ENCODE measurements at places on chromosomes 3 and 15.

- no peak for DNase-seq
These were observed 161.4 kb upstream of the LRTM1 start for GRCh38 chr3:55089211-55089610.

DNA sequence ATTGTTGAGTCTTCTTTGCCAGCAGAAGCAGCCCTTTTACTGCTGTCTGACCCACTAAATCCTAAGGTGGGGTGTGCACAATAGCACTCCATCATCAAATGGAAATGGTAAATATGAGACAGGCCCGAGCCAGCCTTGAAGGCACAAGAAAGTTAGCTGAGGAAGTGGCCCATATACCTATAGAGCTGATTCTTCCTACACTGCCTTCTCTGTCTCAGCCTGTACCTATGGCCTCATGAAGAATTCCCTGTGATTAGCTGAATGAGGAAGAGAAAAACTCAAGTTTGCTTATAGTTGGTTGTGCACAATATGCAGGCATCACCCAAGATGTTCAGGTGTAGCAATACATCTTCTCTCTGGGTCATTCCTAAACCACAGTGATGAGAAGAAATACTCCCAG is 31.7 kb upstream of the XCR1 start:
- no peak for DNase-seq

GRCh38 chr3:38722781-38723568 is 73.5 kb upstream of the SCN5A start:
- no peak for DNase-seq

DNA sequence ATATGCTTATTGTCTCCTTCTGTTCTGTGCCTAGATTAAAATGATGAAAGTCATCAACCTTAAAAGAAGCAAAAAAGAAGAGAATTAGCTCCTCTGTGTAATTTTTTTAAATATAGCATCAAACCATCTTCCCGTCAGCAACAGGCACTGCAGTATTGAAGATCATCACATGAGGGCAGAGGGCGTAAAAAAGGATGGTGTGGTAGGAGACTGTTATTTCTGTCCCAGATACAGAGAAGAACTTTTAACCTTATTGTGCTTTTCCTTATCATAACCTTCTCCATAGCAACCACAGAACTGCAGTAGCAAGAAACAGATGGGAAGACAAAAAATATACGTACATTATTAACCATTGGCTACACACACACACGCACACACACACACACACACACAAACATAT is 88.8 kb downstream of the IGSF11 start:
- DNase-seq, result no peak

GRCh38 chr15:61653110-61653509 is 407.1 kb downstream of the VPS13C start:
- DNase-seq, result no peak

- DNase-seq, result no peak
These were observed 18.1 kb upstream of the SLC22A13 start for GRCh38 chr3:38247366-38248035.

DNA sequence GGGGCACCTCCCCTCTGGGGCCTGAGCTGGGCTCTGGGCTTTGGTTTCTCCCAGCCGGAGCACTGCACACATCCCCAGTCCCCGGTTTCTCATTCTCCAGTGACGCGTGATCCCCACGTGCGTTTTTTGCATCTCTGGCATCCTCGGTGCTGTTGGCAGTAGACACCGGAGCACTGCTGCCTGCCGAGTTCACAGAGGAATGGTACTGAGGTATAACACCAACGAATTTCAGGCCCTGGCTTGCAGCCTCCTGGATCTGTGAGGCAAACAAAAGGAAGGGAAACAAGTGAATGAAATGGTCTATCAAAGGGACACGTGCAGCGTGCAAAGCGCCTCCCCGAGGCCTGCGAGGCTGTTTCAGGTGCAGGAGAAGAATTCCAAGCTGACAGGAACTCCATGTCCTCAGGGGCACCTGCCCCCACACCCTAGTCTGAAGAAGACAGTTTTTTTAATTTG is 112.9 kb downstream of the OXNAD1 start:
- no peak for DNase-seq

GRCh38 chr3:36525115-36525801 is 145.0 kb downstream of the STAC start:
- no peak for DNase-seq

DNA sequence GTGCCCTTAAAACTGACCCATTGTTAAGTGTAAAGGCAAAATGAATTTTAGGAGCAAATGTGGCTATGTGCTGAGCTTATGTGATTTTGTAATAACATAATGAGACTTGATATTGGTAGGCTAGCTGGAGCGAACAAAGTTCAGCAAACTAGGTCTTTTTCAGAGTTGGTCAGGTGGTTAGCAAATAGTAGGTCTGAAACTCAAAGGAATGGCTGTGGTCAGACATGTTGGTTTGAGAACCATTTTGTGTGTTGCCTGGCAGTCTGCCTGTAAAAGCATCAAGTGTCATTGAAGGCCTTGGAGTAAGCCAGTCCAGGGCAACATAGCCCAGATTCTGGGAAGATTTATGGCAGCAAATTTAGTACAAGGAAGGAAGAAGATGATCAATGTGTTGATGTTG is 16.4 kb downstream of the FBXO22 start:
- no peak for DNase-seq

DNA sequence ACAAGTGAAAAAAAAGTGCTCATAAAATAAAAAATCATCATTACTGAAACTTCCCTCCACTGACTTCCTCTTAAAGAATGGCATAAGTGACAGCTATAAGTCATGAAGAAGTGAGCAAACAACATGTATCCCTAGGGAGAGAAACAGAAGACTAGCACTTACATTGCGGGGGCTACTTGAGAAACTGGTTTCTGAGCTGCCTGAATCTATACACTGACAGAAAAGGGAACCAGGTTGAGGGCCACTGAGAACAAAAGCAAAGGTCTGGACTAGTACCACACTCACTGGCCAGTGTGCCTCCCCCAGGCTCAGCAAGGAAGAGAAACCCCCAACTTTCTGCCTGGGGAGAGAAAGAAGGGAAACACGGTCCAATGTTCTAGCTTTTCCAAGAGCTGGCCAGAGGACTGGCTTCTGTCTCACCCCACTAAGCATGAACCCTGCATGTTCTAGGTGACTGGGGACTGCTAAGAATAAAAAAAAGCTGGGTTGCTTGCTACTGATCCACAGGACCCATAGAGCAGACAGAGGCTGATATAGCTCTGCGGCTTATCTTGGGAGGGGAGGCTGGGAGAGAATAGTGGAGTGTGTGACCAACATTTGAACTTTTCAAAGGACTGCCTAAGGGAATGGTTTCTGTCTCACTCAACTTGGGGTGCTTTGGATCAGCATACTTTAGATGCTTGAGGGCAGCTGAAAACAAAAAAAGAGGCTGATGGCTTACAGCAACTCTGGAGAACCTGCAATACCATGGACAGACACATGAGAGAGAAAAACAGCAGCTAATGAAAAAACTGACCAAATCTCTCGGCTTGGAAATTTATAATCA is 8.1 kb downstream of the RAD18 start:
- no peak for DNase-seq

DNA sequence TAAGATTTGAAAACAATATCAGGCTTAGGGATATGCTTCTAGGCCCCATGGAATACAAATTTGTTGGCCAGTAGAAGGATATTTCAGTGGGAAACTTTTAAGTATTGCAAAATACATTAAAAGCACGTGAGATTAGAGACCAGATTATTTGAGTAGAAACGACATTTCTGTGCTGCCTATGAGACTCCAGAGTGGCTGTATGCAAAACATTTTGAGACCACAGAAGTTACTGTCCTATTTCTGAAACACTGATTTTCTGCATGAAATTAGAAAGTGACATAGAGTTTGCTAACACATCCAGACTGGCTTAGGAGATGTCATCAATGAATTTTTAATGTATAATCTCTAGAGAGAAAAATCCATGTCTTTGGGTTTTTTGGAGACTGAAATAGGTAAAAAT is 99.8 kb downstream of the KCNH8 start:
- no peak for DNase-seq

DNA sequence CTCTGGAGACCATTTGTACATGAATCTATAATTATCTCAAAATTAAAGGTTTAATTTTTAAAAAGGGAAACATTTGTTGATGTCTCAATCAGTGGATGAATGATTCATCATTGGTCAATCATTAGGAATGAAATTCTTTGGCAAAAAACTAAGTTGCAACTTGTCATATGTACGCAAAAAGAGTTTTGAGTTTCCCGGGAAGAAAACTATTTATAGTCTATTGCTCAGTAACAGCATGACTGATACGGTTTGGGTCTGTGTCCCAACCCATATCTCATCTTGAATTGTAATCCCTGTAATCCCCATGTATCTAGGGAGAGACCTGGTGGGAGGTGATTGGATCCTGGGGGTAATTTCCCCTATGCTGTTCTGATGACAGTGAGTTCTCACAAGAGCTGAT is 765.8 kb upstream of the ROBO1 start:
- no peak for DNase-seq

DNA sequence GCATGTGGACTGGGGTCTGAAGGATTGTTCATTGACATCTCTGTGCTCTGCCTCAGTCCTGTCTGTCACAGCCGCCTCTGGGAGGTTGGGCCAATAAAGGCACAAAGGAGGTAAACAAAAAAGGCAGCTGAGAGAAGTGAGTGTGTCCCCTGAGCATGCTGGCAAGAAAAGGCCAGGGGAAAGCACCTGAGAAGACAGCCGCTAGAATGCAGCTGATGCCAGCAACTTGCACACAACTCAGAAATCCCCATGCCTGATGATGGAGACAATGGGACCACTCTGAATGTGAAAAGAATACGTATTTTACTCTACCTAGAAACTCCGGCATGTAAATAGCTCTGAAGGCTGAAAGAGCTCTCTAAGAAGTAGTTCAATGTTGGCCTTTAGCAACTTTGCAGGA is 118.7 kb downstream of the KCNH8 start:
- DNase-seq, result no peak

GRCh38 chr3:146948186-146948585 is 343.0 kb upstream of the PLSCR5 start:
- no peak for DNase-seq

DNA sequence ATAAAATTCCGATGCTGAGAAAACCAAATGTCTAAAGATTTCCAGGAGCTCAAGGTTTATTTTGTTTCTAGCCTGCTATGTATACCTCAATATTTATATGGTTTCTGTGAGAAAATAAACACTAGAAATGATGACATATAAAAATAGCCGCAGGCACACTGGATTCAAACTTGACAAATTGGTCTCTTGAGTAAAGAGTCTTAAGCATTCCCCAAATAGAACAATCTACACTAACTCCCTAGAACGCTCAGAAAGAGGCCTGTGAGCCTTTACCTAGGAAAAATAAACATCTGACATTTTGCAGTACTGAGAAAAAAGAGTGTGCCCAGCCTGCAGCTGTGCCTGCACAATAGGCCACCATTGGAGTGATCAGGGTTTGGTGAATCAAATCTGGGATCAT is 75.2 kb downstream of the NEK10 start:
- no peak for DNase-seq

- DNase-seq, result no peak
These were observed 64.0 kb downstream of the TMEM212 start for GRCh38 chr3:171906951-171907676.

- DNase-seq, result no peak
These were observed 971.4 kb downstream of the MCTP2 start for GRCh38 chr15:95202569-95203349.

DNA sequence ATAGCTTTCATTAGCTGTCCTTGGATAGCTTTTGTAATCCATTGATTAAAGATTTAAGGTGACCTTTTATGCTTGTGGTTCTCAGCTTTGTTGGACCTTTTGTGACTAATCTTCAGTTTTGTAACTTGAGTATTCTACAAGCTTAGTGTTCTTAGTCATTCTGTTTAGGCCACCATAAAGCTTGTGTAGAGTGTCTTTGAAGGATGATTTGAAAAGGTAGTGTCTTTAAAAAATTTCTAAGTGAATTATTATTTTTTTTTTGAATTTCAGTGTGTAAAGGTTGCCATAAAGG is 7.5 kb downstream of the MORF4L1 start:
- DNase-seq, result no peak

DNA sequence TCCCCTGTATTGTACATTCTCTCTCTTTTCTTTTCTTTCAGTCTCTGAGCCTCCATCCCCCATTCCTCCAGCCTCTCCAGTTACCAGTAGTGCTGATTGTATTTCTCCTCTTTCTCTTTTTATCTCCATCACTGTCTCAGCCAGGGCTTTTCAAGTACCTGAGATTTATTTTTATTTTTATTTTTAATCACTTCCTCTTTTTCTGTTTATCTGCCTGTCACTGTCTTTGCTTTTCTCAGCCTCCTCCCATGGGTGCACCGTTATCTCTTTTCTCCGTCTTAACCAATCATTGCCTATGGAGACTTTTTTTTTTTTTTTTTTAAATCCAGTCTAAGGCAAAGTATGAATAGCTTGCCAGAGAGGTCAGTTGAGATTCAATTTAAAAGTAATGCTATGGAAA is 359.3 kb downstream of the GAP43 start:
- no peak for DNase-seq

GRCh38 chr15:39227001-39227400 is 353.9 kb upstream of the THBS1 start:
- DNase-seq, result no peak

DNA sequence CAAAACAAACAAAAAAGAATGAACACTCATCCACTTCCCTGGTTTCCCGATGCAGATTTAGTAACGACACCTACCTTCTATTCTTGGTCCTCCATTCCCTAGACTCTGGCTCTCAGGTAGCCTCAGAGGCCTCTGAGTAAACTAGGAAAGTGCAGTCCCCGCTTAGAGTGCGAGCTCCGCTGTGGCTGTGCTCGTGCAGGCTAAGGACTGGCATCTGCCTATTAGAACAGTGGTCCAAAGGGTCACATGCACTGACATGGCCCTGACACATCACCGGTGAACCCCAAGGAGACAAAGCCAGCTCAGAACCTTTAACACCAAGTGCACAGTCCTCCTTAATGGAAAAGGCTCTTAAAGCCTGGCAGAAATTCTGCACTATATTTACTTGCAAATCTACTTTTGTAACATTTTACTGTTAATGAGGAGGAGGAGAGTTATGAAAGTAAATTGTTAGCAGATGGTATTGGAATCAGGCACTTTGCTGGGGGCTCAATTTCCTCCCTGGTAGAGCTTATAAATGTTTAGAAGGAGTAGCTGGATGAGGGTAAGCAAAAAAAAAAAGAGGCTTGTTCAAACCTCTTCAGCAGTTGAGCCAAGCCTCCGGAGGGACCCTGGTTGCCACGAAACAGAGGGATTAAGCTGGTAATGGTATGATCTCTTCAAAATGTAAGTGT is 31.1 kb downstream of the VGLL4 start:
- DNase-seq, result no peak

GRCh38 chr3:46222435-46223161 is 14.5 kb upstream of the CCR1 start:
- no peak for DNase-seq

- no peak for DNase-seq
These were observed 5.0 kb upstream of the FOXB1 start for GRCh38 chr15:59998950-59999611.

DNA sequence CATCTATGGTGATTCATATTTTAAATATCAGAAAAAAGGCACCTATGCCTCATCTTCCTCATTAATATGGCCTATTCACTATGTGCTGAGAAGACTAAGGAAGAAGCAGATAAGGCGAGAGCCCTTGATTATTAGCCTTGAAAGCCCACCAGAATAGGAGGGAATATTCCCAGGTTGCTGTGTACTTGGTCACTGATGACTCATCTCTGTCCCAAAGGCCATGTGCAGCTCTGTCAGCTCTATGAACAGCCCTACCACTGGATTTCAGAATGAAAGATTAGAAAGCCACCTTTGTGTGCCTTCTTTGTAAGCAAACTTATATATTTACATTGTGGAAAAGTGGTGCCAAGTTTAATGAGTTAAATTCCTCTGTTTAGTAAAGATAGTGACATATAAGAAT is 211.5 kb downstream of the NFKBIZ start:
- no peak for DNase-seq

- no peak for DNase-seq
These were observed 679.0 kb upstream of the DPPA4 start for GRCh38 chr3:110016235-110016815.

GRCh38 chr3:173641696-173642095 is 244.2 kb downstream of the NLGN1 start:
- DNase-seq, result no peak
